Stimulated activated CD4-positive, alpha-beta T cell treated with anti-CD3 and anti-CD28 coated beads, Interleukin-1b, Interleukin-23, amount 100 ng/mL, for 48 hours (primary cell): ENCODE measurements at places on chromosomes 2 and 18.

GRCh38 chr2:135086222-135086621 lies 34.1 kb downstream of the RAB3GAP1 start:
- DNase-seq: no peak

DNA sequence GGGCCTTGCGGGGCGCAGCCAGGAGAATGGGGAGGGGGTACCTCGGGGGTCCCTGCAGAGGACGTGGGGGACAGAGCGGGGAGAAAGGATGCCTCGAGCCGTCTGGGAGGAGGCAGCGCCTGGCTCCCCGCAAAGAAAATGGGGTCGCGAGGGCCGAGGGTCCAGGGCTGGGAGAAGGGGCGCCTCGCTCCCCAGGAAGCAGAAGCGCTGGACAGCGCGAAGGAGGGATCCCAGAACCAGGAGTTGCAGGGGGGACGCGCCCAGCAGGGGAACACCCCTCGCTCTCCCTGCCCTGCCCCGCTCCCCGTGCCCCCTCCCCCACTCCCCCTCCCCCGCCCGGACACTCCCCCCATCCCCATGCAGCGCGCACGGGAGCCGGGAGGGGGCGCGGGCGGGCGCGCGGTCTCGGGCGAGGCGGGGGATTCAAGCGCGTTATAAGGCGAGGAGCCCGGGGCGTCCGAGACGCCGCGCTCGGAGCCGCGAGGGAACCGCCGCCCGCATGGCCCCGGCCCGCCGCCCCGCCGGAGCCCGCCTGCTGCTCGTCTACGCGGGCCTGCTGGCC lies at the start of gene ERFE:
ERFE (plus strand) TSS at position 462 of the 562 bp plus-strand sequence; CDS start at position 500, 38 bp downstream.
- DNase-seq: peak; percentile 53

- no peak for DNase-seq
These were observed 20.1 kb downstream of the TPGS2 start for GRCh38 chr18:36808681-36809080.

- DNase-seq: no peak
These were observed 114.0 kb upstream of the STON1 start for GRCh38 chr2:48415836-48416515.

GRCh38 chr18:32091724-32092421 lies at the start of gene RNF138:
Gene RNF138, plus strand, starts transcription at chr18:32091874. Its CDS starts 903 bp downstream, at chr18:32092777.
- DNase-seq: peak; percentile 88

GRCh38 chr2:45771261-45771660 lies 119.8 kb downstream of the PRKCE start:
- no peak for DNase-seq

- DNase-seq: no peak
These were observed 168.2 kb downstream of the ZEB2 start for GRCh38 chr2:144351687-144352086.

- DNase-seq: no peak
These were observed 434.7 kb upstream of the SETBP1 start for GRCh38 chr18:44246001-44246400.

DNA sequence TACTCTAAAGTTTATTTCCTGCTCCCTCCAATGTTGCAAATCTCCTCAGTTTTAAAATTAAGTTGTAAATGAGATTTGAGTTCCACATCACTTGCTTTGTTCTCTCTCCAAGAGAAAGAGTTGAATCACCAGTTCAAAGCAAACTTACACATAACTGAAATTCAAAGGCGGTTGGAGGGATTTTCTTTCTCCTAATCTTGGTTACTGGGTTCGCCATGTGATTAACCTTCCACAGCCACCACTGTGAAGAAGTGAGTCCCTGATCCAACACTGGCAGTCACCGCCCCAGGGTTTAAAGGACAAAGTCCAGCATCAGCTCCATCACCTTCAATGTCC lies 247.1 kb downstream of the MYCN start:
- DNase-seq: no peak

- DNase-seq: no peak
These were observed 3.5 kb downstream of the TMEM127 start for GRCh38 chr2:96262306-96262705.

DNA sequence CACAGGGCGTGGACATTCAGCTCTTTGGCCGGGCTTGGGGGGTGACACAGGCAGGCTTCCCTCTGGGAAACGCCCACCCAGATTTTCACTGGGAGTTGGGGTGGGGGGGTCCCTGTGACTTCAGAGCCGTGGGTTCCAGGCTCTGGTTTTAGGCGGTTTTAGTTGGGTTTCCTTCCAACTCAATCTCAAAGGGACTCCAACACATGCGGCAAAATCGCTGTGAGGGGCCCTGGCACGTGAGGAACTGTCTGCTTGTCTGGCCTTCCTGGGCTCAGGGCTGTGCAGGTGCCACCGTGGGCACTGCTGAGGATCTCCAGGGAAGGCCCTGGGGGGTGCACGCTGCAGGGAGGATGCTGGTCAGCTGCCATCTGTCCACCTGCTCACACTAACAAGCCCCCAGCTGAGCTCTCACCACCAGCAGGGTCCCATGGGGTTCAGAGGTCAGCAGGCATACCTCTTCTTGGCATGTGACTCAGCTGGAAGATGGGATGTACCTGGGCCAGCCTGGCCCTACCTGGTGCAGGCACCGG lies 11.7 kb downstream of the HS6ST1 start:
- DNase-seq: no peak

- no peak for DNase-seq
These were observed 4.4 kb downstream of the MAL start for GRCh38 chr2:95029898-95030341.

- no peak for DNase-seq
These were observed 1199.1 kb downstream of the CNTNAP5 start for GRCh38 chr2:125224188-125224587.

- no peak for DNase-seq
These were observed 29.2 kb downstream of the SPATS2L start for GRCh38 chr2:200335657-200336056.

DNA sequence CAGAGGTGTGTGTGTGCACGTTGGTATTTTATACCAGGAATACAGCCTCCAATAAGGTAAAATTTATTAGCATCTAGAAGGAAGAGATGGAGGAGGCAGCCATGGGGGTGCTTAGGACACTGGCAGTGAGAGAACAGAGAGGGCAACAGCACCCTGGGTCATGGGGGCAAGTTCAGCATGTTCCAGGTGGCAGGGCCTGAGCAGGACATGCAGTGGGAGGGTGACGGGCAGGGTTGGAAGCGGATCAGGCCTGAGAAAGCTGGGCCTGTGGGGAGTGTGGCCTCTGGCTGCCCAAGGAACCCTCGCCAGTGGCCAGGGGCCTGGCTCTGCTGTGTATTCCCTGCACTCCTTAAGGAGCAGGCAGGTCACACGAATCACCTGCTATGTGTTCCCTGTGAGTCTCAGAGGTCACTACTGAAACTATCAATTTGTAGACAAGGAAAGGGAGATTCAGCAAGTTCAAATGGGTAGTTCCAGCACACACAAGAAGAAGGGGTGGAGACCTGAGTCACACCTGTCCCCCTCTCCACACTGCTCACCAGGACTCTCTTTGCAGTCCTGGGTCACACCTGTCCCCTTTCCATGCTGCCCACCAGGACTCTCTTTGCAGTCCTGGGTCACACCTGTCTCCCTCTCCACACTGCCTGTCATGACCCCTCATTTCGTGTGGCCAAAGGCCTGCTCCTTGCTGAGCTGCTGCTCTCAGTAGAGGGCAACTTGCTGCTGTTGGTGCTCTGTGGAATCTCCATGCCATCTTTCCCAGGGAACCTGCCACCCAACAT lies 463.9 kb upstream of the HS6ST1 start:
- DNase-seq: no peak

DNA sequence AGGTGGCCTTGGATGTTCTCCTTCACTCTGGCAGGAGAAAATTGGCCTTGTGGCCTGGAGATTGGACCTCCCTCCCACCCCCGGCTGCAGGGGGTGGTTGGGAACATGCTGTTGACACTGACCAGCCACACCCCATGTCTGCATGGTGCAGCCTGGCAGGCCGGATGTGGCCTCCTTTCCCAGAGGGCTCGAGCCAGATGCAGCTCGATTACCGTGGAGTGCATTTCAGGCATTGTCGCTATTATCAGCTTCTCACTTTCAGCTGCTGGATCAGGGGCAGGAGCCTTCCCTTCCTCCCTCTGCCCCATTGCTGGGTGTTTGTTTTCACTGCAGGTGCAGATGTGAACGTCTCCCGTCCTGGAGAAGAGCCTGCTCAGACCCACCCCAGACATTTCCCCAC lies 211.0 kb upstream of the SIX2 start:
- DNase-seq: no peak

DNA sequence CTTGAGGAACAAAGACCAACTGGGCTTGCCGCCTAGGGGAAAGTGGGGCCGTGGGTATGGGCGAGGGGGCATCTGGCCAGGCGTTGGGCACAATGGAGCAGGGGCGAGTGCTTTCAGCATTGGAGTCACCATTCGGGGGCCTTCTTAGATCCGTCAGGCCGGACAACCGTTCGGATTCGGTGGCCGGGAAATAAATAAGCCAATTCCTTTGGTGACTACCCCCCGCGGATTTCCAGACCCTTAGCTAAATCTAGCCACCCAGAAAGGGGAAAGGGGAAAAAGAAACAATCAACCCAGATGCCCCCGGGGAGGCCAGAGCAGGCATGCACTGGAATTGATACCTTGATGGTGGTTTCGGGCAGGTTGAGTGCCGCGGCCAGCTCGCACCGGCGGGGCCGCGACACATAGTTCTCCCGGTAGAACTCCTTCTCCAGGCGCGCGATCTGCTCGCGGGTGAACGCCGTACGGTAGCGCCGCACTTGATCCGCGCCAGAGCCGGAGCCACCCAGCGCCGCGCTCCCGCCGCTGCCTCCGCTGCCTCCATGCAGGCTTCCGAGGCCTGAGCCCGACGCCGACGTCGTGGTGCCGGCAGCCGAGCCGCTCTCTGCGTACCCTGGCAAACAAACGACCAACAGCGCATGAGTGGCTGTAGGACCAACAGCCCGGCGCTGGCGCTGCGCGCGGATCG lies 1.8 kb downstream of the EVX2 start:
- no peak for DNase-seq

DNA sequence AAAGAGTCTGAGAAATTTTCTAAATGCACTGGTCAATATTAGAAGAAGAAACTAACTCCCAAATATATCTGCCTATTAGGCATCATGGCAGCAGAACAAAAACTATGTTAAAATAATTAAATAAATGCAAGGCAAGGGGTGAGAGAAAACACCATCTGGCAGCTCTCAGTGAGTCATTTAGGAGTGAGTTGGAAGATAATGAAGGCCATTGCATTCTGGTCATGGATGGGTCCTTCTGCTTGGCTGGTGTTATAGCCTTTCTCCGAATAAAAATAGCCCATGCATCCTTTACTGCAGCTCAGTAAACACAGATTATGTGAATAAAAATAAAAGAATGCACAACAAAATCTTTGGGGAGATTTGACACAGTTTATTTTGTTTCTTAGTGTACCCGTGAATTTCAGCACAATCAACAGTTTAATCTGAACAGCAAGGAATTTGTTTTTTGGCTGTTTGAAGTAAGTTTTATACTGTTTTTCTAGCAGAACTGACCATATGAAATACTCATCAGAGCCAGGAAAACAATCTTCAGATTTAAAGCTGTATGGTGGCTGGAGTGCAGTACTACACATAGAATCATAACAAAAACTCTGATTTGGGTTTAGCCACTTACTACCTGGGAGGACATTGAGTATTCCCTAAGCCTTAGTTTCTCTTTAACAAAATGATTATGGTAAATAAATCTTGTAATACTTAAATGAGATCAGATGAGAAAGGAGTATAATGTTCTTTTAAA lies 225.1 kb upstream of the ITGA4 start:
- DNase-seq: no peak

DNA sequence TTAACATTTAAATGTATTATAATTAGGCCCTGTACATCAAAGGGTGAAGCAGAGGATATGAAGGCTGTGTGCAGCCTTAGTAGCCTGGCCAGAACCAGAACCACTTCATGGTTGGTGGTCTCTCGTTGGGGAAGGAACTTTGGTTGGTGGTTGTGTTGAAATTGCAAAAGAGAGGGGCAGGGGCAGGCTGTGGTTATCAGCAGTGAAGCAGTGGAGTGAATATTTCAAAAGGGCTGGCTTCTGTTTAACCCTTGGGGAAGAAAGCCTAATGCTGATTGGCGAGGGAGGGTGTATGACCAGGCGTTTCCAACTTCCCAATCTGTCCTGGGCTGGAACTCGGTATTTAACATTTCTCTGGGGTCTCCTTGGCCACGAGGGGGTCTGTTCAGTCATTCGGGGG lies 51.2 kb upstream of the LYPD6B start:
- DNase-seq: no peak

DNA sequence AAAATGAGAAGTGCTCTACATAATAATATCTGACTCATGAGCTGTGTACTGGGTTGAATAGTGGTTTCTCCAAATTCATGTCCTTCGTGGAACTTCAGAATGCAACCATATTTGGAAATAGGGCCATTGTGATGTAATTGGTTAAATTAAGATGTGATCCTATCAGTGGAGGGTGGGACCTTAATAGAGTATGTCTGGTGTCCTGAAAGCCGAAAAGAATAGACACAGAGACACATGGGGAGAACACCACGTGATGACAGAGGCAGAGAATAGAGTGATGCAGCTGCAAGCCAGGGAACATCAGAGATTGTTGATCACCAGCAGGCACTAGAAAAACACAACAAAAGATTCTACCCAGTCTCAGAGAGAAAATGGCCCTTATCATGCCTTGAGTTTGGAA lies 310.1 kb downstream of the EXOC6B start:
- no peak for DNase-seq

DNA sequence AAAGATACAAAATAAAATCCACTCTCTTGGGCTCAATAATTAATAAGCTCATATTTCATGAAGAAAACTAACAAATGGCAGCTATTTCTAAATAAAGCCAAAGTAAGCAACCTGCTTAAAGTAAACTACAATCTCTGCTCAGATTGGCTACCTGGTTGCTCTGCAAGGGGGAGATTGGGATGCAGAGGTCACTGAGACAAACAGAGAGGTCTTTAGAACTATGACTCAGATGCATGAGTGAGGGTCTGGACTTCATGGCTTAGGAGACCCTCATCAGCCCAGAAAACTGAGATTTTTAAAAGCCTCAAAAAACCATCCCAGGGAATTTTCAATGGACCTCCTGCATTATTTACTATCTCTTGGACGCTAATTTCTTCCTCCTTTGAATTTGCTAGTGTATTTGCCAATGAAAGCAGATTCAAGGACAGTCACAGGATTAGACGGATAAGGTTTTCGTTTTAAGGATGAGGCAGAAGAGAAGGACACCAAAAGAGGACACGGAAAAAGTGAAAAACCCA lies 17.4 kb downstream of the CYTIP start:
- no peak for DNase-seq

DNA sequence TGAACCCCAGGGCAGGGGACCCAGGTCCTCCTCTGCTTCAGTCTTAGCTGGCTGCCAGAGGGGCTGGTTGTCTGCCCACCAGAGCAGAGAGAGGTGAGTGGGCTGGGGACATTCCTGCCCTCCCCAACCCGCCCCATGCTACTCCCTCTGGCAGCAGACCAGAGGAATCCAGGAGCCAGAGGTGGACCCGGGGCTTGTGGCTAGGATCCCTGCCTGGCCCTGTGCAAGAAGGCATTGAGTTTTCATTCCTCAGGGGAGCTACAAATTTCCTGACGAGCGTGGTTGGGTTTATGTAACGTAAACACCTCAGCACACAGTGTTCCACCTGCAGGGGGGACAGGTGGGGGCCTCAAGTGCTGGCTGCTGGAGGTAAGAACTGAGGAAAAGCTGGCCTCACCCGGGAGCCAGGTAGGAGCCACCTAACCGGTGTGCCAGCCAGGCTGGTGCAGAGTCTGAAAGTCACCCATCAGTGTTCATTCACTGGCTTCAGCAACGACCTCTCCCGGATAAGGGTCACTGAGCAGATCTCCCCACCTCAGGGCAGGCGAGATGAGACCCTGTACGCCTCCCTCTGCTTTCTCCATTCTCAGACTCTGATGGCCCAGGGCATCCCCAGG lies 246.8 kb downstream of the DYSF start:
- no peak for DNase-seq

- no peak for DNase-seq
These were observed 59.1 kb downstream of the COL6A3 start for GRCh38 chr2:237354892-237355291.
